ENCODE measurements at places on chromosomes 6 and 20. TPM values are rescaled to one million over a fixed set of nuclear protein-coding genes. Genes with fewer than 3 reads are reported as not detected.

SSTR4 gene
- not detected for total RNA-seq

- DNase-seq = no peak
Observed at GRCh38 chr6:111723412-111723970, 117.8 kb upstream of the TRAF3IP2 start.

DYNLT2 gene
- total RNA-seq = 0.77 TPM

- no peak for DNase-seq
Observed at GRCh38 chr6:166010136-166010960, 157.3 kb downstream of the TBXT start.

DNA sequence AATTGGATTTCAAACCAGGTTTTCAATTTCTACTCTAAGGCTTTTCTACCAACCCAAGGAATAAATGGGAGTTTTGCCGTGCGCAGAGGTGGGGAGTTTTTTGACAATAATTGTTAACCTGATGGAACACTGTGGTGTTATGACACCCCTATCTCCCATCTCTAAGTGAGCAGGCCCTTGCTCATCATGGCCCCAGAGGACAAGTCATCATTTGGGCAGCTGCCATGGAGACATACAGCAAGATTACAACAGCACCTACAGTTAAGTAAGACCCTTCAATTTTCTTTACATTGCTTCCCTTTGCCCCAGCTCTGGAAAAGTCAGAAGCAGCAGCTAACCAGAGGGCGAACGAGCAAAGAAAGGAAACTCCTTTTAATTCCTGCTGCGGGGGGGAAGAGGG, 54.3 kb downstream of the ADGRF5 start:
- DNase-seq = no peak

DNA sequence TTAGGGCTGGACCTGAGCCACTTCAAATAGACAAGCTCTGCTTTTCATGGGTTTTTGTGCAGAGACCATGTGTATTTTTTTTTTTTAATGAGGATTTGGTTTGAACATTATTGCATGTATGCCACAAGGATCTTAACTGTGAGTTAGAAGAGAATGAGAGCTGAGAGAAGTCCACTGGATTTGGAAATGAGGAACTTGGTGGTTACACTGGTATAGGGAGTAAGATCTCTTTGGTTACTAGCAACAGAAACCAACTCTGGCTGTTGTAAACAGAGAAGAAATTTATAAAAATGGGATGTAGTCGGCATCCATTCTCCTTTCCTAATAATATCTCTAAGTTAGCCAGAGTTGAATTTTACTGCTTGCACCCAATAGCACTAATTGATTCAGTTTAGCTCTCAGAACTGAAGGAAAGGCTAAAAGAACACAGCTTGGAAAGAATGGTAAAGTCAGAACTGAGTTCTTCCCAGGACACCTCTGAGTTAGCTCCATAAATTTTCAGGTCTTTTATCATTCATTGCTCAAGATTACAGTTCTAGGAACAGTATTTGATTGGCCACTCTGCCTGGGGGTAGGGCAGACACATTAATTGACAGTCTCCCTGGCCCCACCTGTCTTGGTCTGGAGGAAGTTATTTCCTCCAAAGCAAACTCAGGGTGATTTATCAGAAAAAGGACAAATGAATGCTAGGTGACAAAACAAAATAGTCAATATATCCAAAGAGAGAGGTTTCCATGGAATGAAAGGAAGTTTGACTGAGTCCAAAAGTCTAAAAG, 3.9 kb upstream of the WFDC2 start:
- no peak for DNase-seq

- no peak for DNase-seq
Observed at GRCh38 chr6:106470316-106470715, 109.8 kb downstream of the CRYBG1 start.

- no peak for DNase-seq
Observed at GRCh38 chr20:5482791-5483190, 166.0 kb upstream of the PROKR2 start.

DNA sequence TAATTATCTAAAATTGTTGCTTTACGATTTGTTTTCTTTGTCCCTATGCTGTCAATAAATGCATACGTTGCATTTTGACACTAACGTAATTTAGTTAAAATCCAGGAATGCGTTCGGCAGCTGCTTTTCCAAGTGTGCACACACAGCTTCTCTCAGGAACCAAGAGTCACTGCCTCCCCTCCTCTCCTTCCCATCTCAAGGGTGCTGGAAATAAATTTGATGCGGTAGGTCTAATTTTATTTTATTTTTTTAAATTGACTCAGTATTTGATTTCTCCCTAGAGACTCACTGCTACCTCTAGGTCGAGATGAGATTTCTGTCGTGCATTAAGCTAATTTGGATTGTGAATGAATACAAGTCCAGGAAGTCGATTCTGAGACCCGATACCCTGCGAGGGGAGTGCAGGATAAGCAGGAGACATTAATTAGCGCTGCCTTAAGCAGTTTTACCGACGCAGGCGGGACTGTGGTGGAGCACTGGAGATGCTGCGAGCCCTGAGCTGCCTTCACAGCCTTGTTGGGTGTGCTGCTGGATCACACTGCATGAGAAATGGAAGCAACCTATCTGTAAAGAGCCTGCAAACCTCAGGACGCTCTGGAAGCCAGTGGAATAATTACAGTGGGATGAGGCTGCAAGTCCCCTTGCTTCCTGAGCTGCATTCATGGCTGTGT, 381.2 kb downstream of the C6orf118 start:
- DNase-seq = no peak

DNA sequence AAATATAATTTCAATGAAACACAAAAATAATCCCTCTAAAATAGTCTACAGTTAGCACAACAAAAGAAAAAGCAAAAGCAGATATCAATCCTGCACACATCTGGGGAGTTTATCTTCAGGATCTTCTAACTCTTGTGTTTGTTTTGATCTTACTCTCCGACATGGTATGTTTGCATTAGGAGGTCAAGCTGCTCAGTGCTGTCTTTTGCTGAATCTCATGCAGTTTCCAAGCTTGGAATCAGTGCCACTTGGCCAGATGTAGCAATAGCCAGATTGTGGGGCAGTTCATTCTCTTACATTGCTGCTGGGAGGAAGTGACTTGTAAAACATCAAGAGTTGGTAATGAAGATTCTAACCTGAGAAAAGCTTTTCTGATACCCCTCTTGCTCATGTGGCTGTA, 29.5 kb downstream of the RIOK1 start:
- no peak for DNase-seq

TMEM200A gene
- total RNA-seq = 0.45 TPM

- peak; percentile 94 for DNase-seq
Observed at GRCh38 chr6:33247977-33248642, 23.6 kb downstream of the VPS52 start.

DEFB113 gene
- total RNA-seq = not detected

GRCh38 chr6:15970517-15970916, 158.4 kb upstream of the MYLIP start:
- DNase-seq = no peak

MYCT1 gene
- total RNA-seq = 12.3 TPM

RPRD1B gene
- 70.5 TPM for total RNA-seq

Data from right cardiac atrium (tissue), 5 donors.